ENCODE measurements at places on chromosomes 5 and 9. TPM values are rescaled to one million over a fixed set of nuclear protein-coding genes. Genes with fewer than 3 reads are reported as not detected.

DNA sequence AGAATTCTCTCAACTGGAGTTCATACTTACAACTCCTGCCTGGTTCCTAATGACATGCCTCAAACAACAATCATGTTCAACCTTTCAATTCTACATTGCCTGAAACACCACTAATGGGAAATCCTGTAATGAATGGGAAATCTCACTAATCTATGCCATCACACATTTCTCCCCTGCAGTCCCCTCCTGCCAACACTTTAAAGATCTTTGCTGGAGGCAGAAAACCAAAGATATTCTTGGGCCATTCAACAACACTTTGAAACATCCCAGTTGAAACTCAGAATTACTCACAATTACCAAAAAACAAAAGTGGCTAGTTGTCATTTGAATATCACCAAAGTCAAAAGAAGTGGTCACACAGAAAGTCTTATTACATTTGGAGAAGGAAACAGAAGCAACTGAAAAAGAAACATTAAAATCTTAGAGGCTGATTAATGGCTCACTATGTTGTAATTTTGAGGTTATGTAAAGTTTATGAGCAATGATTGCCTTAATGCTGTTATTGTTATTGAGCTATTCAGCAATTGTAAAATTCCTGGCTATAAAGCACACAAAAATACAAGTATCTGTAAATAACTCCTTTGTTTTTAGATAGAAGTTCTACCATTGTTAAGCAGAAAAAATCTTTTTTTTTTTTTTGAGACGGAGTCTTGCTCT lies 313.4 kb upstream of the SLC30A5 start:
- DNase-seq: no peak

GRCh38 chr9:7313389-7313788 lies 486.2 kb downstream of the DMAC1 start:
- DNase-seq: no peak

- DNase-seq: no peak
These were observed 89.7 kb downstream of the CAAP1 start for GRCh38 chr9:26802921-26803320.

CBY3 gene
- total RNA-seq: not detected

DNA sequence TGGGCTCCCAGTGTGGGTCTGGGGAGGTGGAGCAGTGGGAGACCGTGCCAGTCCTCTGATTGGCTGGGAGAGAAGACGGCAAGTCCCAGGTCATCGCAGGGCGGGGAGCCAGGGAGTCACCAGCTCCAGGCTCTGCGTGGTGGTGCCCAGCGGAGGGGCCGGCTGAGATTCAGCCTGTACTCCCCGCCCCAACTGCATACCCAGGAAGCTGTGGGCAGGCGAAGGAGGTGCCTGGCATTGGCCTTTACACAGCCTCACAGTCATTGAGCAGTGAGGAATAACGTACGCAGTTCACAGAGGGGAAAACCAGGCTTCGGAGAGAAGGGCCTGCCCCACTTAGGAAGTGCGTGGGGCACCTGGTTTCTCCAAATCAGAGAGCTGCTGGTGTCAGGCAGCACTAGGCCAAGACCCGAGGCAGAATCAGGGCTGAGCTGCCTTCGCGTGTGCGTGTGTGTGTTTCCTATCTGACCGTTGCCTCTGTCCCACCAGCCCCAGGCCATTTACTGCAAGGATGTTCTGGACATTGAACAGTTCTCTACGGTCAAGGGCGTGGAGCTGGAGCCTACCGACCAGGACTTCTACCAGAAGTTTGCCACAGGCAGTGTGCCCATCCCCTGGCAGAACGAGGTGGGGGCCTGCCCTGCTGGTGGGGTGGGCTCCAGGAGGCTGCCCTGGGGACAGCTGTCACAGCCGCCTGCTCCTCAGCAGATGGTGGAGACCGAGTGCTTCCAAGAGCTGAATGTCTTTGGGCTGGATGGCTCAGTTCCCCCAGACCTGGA lies 6.2 kb upstream of the PRR7 start:
- DNase-seq: no peak

SOX30 gene
- not detected for total RNA-seq
